ENCODE measurements at places on chromosomes 2 and 18.

DNA sequence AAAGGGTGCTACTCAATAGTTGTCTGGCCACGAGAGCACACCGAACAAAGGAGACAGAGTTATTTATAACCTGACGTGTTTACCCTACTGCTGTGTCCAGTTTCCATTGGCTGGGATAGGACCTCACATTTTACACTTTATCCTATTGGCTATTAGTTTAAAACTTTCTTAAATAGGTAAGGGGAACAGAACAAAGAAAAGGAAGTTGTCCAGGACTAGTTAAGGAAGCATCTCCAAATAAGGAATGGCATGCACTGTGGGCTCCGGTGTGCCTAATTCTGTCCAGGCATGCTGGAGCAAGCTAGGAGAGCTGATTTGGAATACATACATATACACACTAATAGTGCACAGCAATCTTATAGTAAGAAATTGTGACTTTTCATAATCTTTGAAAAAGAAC is 72.2 kb downstream of the CAB39 start:
- DNase-seq, result no peak

GRCh38 chr2:227395556-227395955 is 7.8 kb upstream of the SCYGR1 start:
- no peak for DNase-seq

GRCh38 chr18:58212274-58212673 is 168.2 kb downstream of the NEDD4L start:
- DNase-seq, result no peak

GRCh38 chr2:15941871-15942710 is 1.7 kb downstream of the MYCN start:
- DNase-seq, result peak; percentile 24

GRCh38 chr2:191013932-191014652 is at the start of gene STAT1:
Gene STAT1 (minus strand): TSS chr2:191014171. CDS start chr2:191010003, 4,168 bp downstream.
- peak; percentile 97 for DNase-seq

GRCh38 chr18:58699551-58699950 is 28.3 kb downstream of the MALT1 start:
- no peak for DNase-seq

- DNase-seq, result no peak
Observed at GRCh38 chr2:98376996-98377395, 30.7 kb downstream of the CNGA3 start.

- peak; percentile 18 for DNase-seq
Observed at GRCh38 chr2:84495539-84496146, 20.7 kb upstream of the DNAH6 start.

All from activated CD4-positive, alpha-beta T cell treated with anti-CD3 and anti-CD28 coated beads for 48 hours (primary cell).